ENCODE measurements at places on chromosomes 6 and 20. TPM values are rescaled to one million over a fixed set of nuclear protein-coding genes. Genes with fewer than 3 reads are reported as not detected.

GRCh38 chr20:19073584-19074218 lies 138.7 kb upstream of the SLC24A3 start:
- H3K4me3 ChIP-seq: no peak overlapping the region
- no peaks in the 10 kb centered on the region for H3K27me3 ChIP-seq
- no peak for DNase-seq
- H3K4me1 ChIP-seq: no peaks in the 10 kb centered on the region

GRCh38 chr20:58749979-58750378 lies 57.4 kb downstream of the NPEPL1 start:
- no peak overlapping the region for H3K27ac ChIP-seq
- no peak overlapping the region for H3K4me3 ChIP-seq
- no peaks in the 10 kb centered on the region for H3K4me1 ChIP-seq
- no peak for DNase-seq

- no peak overlapping the region for H3K27ac ChIP-seq
- no peaks in the 10 kb centered on the region for H3K36me3 ChIP-seq
- H3K27me3 ChIP-seq: no peaks in the 10 kb centered on the region
- no peak for DNase-seq
- H3K4me3 ChIP-seq: no peak overlapping the region
Measured at GRCh38 chr20:46767127-46767761, 57.8 kb downstream of the SLC2A10 start.

- no peaks in the 10 kb centered on the region for H3K36me3 ChIP-seq
- H3K27me3 ChIP-seq: no peaks in the 10 kb centered on the region
- H3K4me3 ChIP-seq: peak overlapping the region; percentile 6
- H3K27ac ChIP-seq: peak overlapping the region; percentile 44
Measured at GRCh38 chr6:15431762-15432483, 186.1 kb downstream of the JARID2 start.

MATN4 gene
- total RNA-seq: 0.29 TPM

DNA sequence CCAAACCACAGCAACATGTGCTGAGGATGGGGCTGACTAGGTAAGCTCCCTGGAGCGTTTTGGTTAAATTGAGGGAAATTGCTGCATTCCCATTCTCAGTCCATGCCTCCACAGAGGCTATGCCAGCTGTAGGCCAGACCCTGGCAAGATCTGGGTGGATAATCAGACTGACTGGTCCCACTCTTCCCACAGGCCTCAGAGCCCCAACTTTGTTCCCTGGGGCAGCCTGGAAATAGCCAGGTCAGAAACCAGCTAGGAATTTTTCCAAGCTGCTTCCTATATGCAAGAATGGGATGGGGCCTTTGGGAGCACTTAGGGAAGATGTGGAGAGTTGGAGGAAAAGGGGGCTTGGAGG lies 1.5 kb upstream of the VEGFA start:
- H3K27ac ChIP-seq: no peak overlapping the region
- H3K4me1 ChIP-seq: peaks cover 13% of the 10 kb centered on the region
- H3K36me3 ChIP-seq: no peaks in the 10 kb centered on the region
- no peak overlapping the region for H3K4me3 ChIP-seq

BFSP1 gene
- 2.7 TPM for total RNA-seq

PAX1 gene
- not detected for total RNA-seq

FAM110A gene
- 16.8 TPM for total RNA-seq

DNA sequence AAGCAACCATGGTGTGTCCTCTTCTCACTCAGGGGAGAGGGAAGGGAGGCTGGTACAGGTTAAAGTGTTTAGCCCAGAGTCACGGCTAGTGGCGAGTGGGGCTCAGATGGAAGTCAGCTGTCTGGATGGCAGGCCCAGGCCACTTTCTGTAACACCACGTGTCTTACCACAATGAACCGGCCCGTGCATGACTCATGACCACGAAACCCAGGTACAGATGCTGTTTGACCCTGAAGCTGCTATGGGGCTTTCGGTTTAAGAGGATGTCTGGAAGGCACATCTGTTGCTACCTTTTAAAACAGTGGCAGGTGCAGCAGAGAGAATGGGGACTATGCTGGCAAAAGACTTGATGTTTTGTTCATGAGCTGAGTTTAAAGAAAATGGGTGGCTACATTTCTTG lies 36.5 kb upstream of the MPC1 start:
- no peak overlapping the region for H3K4me3 ChIP-seq
- DNase-seq: peak; percentile 21
- H3K27ac ChIP-seq: no peak overlapping the region
- H3K27me3 ChIP-seq: no peaks in the 10 kb centered on the region
- H3K4me1 ChIP-seq: peaks cover 10% of the 10 kb centered on the region
